CD4-positive, alpha-beta T cell treated with Interleukin-1 beta for 1 hour (primary cell): ENCODE measurements at places on chromosomes 7 and 10.

- DNase-seq = no peak
Measured at GRCh38 chr7:12751764-12752163, 64.3 kb downstream of the ARL4A start.

- no peak for DNase-seq
Measured at GRCh38 chr7:28725911-28726310, 232.2 kb downstream of the TRIL start.

- DNase-seq = no peak
Measured at GRCh38 chr7:4722308-4722707, 40.2 kb downstream of the FOXK1 start.

DNA sequence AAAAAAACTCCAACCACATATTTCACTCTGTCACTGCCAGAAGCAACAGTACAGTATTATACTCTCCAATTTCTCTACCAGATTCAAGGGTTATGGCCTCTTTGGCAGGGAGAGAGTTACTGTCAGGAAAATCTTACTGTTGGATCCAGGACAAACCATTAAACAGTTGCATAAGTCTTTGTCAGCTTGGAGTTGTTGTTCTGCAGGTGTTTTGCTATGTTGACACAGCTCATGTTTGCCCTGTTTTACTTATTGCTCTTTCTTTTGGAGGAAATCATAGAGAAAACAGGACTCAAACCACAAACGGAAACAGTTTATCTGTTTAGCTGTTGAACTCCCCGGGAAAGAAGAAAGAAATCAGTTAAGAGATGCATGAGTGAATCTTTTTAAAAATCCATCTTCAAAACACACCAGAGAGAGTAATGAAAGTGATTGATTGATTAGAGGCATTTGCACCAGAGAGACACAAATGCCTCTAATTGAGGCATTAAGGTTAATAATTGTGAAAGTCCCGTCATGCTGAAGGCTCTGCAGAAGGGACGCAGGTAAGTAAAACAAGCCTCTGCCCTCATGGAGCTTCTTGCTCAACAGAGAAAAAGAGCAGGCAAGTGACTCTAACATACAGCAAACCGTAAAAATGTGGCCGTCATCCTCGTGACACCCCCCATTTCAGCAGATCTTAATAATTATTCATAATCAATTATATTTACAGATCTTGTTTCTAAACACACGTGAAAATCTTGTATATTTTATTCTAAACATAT lies 38.7 kb upstream of the ARHGAP21 start:
- no peak for DNase-seq

DNA sequence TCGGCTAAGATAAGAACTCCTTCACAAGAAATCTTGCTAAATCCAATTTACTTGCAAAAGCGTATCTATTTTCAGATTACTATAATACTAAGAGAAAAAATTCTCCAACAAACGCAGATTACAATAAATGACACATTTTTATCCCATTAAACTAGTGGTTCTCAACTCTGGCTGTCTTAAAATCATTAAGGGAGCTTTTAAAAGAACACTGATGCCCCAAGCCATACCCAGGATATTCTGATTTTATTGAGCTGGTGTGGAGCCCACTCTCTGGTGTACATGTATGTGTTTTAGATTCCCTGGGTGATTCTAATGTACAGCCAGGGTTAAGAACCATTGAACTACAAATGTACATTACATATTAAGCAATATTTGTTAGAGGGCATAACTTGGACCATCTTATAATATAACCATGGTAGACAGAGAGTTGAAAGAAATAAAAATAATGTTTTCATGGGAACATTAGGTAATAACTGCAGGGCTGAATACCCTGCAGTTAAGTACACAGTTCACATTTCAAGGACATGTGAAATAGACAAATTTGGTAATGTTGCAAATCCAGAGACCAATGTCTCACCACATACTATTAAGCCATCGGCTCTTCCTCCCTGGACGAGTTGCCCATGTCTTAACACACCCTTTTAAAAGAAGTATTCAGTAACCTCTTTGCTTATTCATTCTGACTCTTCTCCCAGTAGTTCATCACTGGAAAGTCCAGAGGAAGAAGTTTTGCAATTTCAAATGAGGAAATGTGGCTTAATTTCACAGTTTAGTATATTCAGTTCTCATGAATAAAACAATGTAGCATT lies 6.2 kb downstream of the GSAP start:
- DNase-seq = peak; percentile 59

GRCh38 chr10:79268161-79268601 lies 79.1 kb upstream of the PPIF start:
- DNase-seq = no peak

DNA sequence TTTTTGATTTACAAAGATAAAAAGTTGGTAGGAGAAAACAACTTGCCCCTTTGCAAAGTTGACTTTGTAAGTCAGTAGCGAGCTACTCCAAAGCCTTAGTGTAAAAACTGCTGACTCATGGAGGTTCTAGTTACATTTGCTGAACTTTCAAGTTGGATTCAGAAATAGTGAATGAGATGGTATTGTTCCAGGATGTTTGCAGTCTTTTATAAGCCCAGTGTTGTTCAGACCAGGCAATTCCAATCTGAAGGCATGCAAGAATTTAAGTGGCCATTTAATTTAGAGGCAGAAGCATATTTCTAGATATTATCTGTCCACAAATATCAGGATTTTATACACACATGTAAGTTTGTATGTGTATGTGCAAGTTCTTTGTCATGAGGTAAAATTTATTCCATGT lies 21.6 kb downstream of the TES start:
- no peak for DNase-seq

- no peak for DNase-seq
Measured at GRCh38 chr7:55129541-55130394, 111.0 kb downstream of the EGFR start.

- no peak for DNase-seq
Measured at GRCh38 chr10:127227663-127228062, 31.3 kb upstream of the INSYN2A start.

DNA sequence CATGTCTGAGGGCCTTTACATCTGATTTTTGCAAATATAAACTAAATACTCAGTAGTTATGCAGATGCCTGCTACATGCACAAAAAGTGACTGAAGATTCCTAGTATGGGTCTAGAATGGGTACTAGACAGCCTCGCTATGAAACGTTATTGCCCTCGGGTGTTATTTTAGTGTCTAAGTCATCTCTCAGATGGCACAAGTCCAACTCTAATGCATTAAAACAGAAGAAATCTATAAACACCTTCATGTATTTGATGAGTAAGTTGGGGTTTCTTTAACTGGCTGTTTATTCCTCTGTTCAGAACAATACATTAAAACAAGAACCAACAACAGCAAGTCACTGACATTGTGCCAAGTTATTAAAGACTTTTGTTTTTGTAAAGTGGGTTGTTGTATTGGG lies 41.6 kb downstream of the TEX36 start:
- no peak for DNase-seq

DNA sequence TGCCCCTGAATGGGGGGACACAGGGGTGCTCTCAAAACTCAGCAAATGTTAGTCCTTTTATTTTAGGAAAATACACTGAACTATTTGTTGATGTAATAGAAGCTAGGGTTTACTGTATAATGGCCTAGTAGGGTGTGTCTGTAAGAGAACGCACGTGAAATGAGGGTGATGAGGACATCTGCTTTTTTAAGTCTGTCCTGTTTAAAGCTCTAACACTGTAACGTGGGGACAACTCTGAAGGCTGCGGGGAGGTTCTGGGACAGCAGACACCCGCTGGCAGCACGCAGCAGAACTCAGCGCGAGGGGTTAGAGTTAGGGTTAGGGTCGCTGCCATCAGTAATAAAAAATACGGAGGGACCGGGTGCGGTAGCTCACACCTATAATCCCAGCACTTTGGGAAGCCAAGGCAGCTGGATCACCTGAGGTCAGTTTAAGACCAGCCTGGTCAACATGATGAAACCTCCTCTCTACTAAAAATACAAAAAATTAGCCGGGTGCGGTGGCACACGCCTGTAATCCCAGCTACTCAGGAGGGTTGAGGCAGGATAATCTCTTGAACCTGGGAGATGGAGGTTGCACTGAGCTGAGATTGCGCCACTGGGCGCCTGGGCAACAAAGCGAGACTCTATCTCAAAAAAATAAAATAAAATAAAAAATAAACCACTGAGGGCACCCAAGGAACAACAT lies 98.0 kb downstream of the CTBP2 start:
- DNase-seq = no peak

DNA sequence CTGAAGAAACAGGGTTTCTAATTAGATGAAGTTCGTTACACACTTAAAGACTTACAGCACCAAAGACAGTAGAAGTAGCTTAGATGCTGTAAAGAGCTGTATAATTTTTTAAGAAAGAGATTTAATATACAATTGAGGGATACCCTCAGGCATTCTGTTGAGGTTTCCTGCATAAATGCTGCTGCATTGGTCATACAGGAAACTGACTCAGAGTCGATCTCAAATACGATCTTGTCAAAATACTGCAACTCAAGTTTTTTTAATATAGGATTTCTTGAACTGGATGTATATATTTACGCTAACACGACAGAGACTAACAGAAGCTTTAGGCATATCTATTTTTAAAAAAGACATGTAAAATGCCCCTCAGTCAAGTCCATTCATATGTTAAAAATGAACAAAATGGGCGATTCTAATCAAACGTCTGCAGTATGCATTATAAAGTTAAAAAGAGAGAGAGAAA lies 2.4 kb upstream of the ARID5B start:
- DNase-seq = no peak

DNA sequence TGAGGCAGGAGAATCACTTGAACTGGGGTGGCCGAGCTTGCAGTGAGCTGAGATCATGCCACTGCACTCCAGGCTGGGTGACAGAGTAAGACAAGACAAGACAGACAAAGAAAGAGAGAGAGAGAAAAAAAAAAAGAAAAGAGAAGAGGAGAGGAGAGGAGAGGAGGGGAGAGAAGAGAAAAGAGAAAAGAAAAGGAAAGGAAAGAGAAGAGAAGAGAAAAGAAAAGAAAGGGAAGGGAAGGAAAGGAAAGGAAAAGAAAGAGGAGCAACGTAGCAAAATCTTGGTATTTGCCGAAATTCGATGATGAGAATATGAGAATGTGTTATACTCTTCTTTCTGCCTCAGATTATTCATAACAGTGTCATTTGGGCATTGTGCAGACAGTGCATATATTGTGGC lies 101.2 kb upstream of the PFKP start:
- no peak for DNase-seq

DNA sequence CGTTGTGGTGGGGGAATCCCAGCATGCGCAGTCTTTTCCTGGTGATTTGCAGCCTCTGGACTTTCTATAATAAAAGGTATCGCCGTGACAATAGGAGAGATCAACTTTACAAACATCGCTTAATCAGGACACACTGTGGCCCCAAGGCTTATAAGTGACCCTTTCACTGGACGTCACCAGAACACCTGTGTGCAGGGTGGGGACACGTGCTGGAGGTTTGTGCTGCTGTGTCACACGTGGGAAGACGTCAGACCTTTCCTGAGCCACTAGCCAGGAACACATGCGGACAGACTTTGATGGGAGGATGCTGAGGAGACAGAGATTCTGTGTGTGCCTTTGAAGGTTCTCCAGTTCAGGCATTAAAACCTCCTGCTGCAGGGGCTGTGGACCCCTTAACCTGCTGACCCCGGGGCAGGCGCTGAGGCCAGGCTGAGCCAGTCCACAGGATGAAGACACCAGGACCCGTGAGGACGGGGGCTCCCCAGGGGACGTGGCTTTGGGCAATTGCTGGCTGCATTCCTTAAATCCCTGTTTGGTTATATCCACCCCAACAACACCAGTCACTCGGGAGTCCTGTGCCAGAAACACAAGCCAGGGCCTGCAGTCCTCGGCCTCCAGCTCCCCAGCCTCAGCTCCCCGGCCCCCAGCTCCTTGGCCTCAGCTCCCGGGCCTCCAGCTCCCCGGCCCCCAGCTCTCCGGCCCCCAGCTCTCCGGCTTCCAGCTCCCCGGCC lies 183.4 kb downstream of the PTPRN2 start:
- no peak for DNase-seq

DNA sequence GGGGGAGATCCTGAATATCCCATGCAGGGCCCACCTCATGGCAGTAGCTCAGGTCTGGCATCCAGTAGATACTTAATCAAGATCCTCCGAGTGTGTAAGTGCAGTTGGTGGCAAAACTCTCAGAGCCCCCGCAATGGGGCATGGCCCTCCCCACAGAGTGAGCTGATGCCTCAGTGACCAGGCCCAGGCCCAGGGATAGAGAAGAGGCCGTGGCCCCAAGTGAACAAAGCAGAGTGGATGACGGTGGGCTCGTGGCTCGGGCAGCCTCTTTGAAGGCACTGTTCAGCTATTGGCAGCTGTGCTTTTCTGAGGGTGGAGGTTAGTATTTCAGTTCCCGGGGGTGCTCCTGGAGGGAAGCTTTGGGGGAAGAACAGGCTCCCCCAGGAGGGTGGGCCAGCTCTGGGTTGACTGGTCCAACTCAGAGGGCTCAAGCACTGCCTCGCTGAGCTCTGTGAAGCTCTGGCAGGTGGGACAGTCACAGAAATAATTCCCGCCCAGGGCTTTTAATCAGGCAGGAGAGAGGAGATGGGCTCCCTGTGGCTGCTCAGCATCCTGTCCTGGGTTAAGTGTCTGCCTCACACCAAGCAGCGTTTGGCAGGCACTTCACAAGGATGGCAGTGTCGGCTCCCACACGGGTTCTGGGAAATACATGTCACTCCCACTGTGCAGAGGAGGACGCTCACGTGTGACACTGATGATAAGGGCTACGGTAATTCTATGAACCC lies 583.6 kb downstream of the TCERG1L start:
- no peak for DNase-seq

- no peak for DNase-seq
Measured at GRCh38 chr7:7136466-7137381, 45.6 kb upstream of the C1GALT1 start.

GRCh38 chr10:519055-519715 lies 170.3 kb downstream of the DIP2C start:
- DNase-seq = no peak

DNA sequence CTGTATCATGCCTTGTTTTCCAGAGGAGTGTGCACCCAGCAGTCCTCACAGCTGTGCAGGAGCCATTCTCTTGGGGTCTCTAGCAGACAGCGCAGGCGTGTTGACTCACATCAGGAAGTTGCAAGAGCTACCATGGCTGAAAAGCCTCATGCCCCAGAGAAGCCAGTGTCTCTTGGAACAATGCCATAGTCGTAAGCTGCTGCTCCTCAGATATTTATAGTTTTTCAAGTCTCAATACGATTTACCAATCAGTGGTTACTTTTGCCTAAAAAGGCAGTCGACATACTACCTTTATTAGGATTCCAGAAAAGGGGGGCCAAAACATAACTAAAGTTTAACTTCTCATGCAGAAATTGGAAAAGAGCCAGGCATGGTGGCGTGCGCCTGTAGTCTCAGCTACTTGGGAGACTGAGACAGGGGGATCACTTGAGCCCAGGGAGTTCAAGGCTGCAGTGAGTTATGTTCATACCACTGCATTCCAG lies 407.7 kb downstream of the PARD3 start:
- no peak for DNase-seq

- DNase-seq = no peak
Measured at GRCh38 chr10:131198843-131199242, 112.7 kb downstream of the TCERG1L start.

GRCh38 chr7:76332078-76332477 lies 26.7 kb downstream of the YWHAG start:
- no peak for DNase-seq

DNA sequence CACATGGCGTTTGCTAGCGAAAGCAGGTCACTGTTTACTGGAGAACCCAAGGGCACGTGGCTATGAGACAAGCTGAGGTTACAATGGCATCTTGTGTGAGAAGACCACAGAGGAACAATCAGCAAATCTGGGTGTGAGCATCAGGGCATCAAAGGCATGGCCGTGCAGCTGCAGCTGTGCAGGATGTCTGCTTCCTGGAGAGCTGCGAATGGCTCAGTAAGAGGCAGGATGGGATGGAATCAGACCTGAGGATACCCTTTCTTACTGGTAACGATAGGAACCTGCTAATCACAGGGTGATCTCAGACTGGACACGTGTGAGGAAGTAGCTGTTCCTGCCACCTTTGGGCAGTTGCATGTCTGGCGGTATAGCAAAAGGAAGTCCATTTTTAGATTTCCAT lies 119.5 kb downstream of the RNF216 start:
- peak; percentile 48 for DNase-seq
